Endodermal cell (in vitro differentiated cells): ENCODE measurements at places on chromosomes 7 and 10. TPM values are rescaled to one million over a fixed set of nuclear protein-coding genes. Genes with fewer than 3 reads are reported as not detected.
A peak's percentile ranks its signal among the peaks of the same experiment; 100 is the strongest.

- DNase-seq = no peak
- H3K36me3 ChIP-seq = no peaks in the 10 kb centered on the region
- H3K4me1 ChIP-seq = no peaks in the 10 kb centered on the region
- no peak overlapping the region for H3K4me3 ChIP-seq
- no peak overlapping the region for H3K27ac ChIP-seq
Observed at GRCh38 chr10:124110882-124111281, 17.5 kb upstream of the CHST15 start.

DNA sequence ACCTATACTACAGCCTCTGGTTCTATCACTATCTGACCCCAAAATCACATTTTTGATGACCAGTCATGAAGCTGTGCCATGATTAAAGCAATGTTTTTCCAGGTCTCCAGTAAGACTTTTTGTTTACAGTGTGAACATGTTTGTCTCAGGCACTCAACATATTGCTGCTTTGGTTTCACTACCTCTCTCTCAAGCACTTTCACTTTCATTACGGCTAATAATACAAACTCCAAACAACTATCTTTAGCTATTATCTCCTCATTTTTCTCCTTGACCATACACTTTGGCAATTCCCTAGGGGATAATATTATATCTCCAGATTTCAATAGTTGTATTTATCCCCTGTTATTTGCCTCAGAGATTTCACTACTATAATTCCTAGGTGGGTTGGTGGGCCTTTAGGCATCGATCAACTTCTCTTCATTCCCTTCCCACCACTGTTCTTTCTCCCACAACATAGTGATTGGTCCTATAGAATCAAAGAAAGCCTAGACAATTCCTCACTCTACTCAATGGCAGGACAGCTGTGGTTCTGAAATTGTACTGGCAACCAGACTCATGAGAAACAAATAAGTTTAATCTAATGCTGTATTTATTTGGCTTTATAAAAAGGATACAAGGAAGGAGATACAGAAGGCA, 261.4 kb upstream of the ZWINT start:
- no peak for DNase-seq
- H3K4me1 ChIP-seq = no peaks in the 10 kb centered on the region
- H3K4me3 ChIP-seq = no peak overlapping the region
- no peak overlapping the region for H3K27ac ChIP-seq
- no peaks in the 10 kb centered on the region for H3K36me3 ChIP-seq
- no peaks in the 10 kb centered on the region for H3K27me3 ChIP-seq

Gene LAMB1
- total RNA-seq = 209 to 219 TPM (median 210 TPM) in 3 replicates

DNA sequence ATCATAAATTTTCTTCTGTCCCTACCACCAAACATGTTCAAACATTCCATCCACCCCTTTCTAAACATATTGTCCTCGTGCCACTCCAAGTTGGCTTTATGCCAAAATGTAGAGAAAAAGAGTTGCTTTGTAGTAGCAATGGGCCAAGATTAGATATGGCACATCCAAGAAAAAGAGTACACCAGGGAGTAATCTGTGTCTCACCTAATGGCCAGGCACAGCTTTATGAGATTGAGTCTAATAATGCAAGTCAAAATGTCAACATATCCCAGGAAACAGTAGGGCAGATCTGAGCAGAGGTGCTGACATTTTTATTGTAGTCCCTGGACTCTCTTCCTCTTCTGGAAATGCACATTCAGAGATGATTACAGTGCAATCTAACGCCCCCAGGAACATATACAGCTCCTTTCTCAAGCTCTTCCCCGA, 5.7 kb upstream of the OR6V1 start:
- H3K36me3 ChIP-seq = no peaks in the 10 kb centered on the region
- H3K4me3 ChIP-seq = no peak overlapping the region
- peaks cover 4% of the 10 kb centered on the region for H3K4me1 ChIP-seq
- DNase-seq = no peak

Gene MKI67
- 71.2 and 74.8 TPM in 2 replicates for total RNA-seq

Gene EEPD1
- 11.1 to 11.4 TPM (median 11.1 TPM) in 3 replicates for total RNA-seq

Gene PLAU
- 2.7 and 3.4 TPM in 2 replicates for total RNA-seq

Gene VOPP1
- total RNA-seq = 33.0 to 58.6 TPM (median 53.6 TPM) in 3 replicates

- no peaks in the 10 kb centered on the region for H3K27me3 ChIP-seq
- no peak for DNase-seq
- H3K4me3 ChIP-seq = no peak overlapping the region
- peaks cover 4% of the 10 kb centered on the region for H3K36me3 ChIP-seq
Observed at GRCh38 chr10:118036281-118036875, 10.4 kb downstream of the RAB11FIP2 start.

GRCh38 chr7:141275350-141275749, 201.5 kb downstream of the TMEM178B start:
- H3K27me3 ChIP-seq = no peaks in the 10 kb centered on the region
- DNase-seq = peak; percentile 54
- H3K4me3 ChIP-seq = no peak overlapping the region
- no peaks in the 10 kb centered on the region for H3K4me1 ChIP-seq
- H3K27ac ChIP-seq = no peak overlapping the region

Gene MYO3A
- 30.8 and 37.6 TPM in 2 replicates for total RNA-seq

GRCh38 chr10:77904100-77904840, 22.3 kb downstream of the DLG5 start:
- no peaks in the 10 kb centered on the region for H3K36me3 ChIP-seq
- no peaks in the 10 kb centered on the region for H3K27me3 ChIP-seq
- no peak overlapping the region for H3K27ac ChIP-seq
- H3K4me1 ChIP-seq = peaks cover 9% of the 10 kb centered on the region

GRCh38 chr7:130381468-130382312, 1.4 kb downstream of the CPA1 start:
- H3K4me1 ChIP-seq = peaks cover 5% of the 10 kb centered on the region
- peak; percentile 92 for DNase-seq
- H3K27ac ChIP-seq = no peak overlapping the region
- no peak overlapping the region for H3K4me3 ChIP-seq

GRCh38 chr7:28266402-28266801, 85.8 kb upstream of the JAZF1 start:
- H3K27ac ChIP-seq = no peak overlapping the region
- no peaks in the 10 kb centered on the region for H3K36me3 ChIP-seq
- no peak overlapping the region for H3K4me3 ChIP-seq
- DNase-seq = no peak

DNA sequence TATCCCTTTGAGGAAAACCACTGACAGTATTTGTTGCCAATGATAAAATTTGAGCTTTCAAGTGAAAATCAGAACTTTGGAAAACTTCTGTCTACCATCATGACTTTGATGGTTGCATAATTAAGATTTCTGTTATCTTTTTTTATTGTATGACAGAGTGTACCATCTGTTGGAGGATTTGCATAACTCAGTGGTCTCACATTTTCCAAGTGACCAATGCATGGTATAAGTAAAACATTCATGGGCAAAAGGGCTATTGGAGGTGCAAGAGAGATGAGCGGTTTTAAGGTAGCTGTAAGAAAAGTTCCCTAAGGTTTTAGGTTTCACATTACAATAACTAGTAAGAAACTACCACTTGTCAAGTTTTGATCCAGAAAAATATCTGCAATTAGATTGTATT, 625.3 kb downstream of the PARD3 start:
- no peaks in the 10 kb centered on the region for H3K27me3 ChIP-seq
- H3K27ac ChIP-seq = no peak overlapping the region
- no peak overlapping the region for H3K4me3 ChIP-seq
- H3K36me3 ChIP-seq = no peaks in the 10 kb centered on the region

- peak overlapping the region; percentile 72 for H3K27ac ChIP-seq
- no peaks in the 10 kb centered on the region for H3K4me1 ChIP-seq
- peak overlapping the region; percentile 90 for H3K4me3 ChIP-seq
- H3K27me3 ChIP-seq = no peaks in the 10 kb centered on the region
- DNase-seq = peak; percentile 78
Observed at GRCh38 chr10:58385784-58386112, 538 bp downstream of the TFAM start.

DNA sequence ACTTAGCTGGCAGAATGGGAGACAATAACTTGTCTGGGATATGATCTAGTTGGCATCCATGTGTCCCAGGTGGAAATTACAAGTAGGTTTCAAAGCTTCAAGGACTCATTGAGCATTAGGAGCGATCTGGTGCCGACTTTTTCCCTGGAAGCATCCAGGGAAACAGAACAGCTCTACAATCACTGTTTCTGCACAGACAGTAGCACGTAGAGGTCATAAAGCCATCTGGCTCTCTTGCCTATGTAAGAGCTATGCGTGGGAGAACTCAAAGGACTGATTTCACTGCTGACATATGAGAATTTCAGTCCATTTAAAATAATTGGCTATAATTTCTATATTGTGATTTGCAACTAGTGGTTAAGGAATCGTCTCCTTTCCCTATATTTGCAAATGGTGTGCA, 791.7 kb downstream of the REEP3 start:
- no peaks in the 10 kb centered on the region for H3K27me3 ChIP-seq
- no peak overlapping the region for H3K27ac ChIP-seq
